NCI-H1417 (cell line): ENCODE measurements at places on chromosomes 5 and 9.

DNA sequence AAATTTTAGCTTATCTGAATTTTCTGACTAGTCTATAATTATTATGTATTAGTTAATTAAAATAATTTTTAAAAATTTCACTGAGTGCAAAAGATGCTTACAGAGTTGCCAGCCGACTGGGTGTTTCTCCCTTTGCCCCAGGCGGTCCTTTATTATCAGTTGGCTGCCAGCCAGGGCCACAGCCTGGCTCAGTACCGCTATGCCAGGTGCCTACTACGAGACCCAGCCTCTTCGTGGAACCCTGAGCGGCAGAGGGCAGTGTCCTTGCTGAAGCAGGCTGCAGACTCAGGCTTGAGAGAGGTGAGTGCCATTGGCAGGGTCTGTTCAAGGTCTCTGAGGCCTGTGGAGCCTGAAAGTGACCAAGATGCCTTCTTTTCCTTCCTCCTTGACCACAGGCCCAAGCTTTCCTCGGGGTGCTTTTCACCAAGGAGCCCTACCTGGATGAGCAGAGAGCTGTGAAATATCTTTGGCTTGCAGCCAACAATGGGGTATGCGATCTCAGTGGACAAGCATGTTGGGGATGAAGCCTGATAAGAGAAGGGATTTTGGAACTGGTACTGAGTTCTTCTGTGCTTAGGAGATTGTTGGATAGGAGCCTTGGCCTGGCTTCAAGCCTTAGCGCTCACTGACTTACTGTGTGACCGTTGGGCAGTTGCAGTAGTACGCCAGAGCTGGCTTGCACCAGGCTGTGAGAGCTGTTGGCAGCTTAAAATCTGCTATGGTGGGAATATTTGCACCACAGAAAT lies 10.6 kb downstream of the DELE1 start:
- DNase-seq = peak; percentile 83

DNA sequence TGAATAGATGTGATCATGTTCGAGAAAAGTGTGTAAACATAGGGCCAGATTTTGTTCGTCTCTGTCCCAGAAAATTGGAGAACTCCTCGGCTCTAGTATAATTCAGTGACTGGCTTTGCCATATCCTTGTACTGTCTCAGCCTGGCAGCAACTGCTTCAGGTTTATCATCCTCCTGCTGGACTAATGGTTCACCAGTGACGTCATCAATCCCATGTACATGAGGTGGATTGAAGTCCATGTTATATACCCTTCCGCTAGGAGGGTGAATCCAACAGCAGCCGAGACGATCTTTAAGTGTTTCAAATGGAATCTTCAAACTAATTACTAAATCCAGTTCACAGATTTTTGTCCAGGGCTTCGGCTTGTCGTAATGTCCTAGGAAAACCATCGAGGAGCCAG lies 17.1 kb upstream of the PLPP1 start:
- no peak for DNase-seq

GRCh38 chr5:38739011-38739704 lies 106.7 kb upstream of the OSMR start:
- no peak for DNase-seq

- DNase-seq = peak; percentile 66
These were observed 114.2 kb upstream of the ITGA1 start for GRCh38 chr5:52673495-52673894.

- DNase-seq = no peak
These were observed 12.1 kb downstream of the C9orf50 start for GRCh38 chr9:129608561-129609481.

DNA sequence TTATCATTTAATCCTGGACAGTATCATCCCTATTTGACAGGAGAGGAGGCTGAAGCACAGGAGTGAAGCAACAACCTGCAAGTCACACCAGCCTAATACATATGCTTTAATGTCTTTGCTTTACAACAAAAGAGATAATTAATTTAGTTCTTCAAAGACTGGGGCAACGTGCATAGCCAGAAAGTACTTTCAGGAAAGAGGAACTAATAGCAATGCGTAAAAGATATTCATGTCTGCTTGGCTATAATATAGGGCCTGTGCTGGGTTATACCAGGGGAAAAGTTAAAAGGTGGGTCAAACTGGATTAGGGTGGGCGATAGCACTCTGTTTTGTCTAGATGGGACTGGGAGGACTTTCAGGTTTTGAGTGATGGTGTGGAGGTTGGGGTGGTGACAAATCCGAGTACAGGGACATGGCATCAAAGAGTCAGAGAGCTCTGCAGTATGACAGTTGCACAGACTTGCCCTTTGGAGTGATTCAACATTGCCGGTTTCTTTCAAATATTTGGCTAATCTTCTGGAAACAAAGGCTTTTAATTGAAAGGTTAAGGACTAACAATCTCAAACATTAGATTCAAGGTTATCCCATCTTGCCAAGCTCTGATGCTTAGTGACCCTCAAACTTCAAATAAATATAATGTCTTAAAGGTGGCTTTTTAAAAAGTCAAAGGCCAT lies 11.9 kb downstream of the DAB2 start:
- no peak for DNase-seq

GRCh38 chr5:177389241-177390169 lies 5.3 kb downstream of the SLC34A1 start:
- no peak for DNase-seq
